RCC 7860 (cell line): ENCODE measurements at places on chromosomes 4 and X.

DNA sequence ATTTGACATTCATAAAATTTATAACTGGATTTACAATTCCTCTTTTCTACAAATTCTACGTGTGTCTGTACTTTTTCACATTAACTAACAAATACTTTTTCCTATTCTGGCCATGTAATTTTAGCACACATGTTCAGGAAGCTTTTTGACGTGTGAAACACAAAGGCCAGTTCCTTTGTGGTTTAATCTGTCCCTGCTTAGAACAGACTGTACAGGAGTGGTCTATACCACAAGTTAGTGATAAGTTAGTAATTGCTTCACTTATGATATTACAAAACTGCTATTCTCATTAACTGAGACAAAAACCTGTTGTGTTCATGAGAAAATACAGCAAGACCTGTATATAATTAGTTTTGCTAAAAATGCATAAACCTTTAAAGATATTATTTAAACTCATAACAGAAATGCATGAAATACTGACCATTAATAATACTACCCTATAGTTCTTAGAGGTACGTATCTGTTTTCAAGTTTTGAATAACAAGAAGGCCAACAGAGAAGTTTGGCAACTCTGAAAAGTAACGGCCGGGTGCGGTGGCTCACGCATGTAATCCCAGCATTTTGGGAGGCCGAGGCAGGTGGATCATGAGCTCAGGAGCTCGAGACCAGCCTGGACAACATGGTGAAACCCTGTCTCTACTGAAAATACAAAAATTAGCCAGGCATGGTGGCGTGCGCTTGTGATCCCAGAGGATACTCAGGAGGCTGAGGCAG lies 13.7 kb upstream of the AREG start:
- DNase-seq = no peak

- DNase-seq = no peak
These were observed 78.0 kb downstream of the PRDM5 start for GRCh38 chr4:120844528-120844921.

DNA sequence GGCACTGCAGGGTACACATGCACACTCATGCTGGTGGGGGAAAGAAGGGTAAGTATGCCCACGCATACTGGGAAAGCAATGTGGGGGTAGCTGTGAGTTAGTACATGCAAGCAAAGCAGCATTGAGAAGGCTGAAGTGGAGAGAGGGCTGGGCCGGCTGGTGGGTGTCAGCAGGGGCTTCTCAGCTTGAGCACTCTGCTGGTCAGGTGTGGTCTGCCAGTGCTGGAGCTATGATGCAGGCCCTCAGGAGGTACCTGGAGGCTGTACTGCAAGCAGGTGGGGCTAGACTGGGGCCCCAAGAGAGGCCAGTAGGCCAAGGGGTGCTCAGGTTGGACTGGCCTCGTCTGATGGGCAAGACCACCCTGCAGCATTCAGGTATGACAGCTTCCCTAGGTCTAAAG lies 61.9 kb upstream of the SERPINA7 start:
- DNase-seq = no peak

DNA sequence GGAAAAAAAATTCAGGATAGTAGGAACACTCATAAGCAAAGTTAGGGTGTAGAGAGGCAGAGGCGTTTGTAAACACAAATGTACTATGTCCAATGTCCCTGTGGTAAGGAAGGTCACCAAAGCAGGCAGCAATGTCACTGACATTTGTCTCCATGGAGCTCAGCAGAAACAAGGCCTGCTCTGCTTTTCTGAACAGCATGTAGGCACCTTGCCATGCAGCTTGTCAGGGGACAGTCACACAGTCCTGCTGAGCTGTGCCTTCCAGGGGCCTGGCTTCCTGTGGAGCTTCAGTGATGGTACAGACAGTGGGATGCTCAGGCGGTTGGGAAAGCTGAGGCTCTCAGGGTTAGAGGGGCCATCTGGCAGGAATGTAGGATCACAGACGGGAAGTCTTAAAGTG lies 74.5 kb upstream of the HS3ST1 start:
- DNase-seq = peak; percentile 16
